ENCODE measurements at places on chromosomes 11 and 22.
A peak's percentile ranks its signal among the peaks of the same experiment; 100 is the strongest.

GRCh38 chr11:134514354-134514951 is 102.4 kb upstream of the B3GAT1 start:
- DNase-seq: no peak

- no peak for DNase-seq
Measured at GRCh38 chr11:134781380-134781866, 369.4 kb upstream of the B3GAT1 start.

- DNase-seq: no peak
Measured at GRCh38 chr11:69485337-69486041, 4.0 kb downstream of the LINC01488 start.

GRCh38 chr11:45167283-45167682 is 20.8 kb downstream of the PRDM11 start:
- DNase-seq: no peak

DNA sequence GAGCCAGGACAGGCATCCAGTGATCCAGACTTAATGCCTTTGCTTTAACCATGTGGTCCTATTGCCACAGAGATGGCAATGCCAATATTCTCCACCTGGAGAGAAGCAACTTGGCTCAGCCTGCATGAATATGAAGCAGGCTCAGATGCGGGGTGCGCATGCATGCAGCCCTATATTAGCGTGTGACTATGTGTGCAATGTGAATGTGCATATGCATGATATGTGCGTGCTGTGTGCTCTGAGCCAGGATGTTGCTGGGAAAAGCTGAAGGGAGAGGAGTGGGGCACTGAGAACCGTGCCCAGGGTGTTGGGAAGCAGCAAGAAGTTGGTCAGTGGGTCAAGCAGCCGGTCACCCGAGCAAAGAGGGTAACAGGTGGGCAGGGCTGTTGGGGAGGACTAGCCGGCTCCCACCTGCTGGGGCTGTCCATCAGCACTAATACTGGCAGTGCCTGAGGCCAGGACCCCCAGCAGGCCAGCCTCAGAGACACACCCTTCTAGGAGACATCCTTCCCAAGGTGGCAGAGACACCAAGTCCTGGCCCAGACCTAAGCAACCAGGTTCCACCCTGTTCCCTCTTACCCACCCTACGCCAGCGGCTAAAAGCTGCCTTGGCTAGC is 24.8 kb upstream of the MYOD1 start:
- no peak for DNase-seq

DNA sequence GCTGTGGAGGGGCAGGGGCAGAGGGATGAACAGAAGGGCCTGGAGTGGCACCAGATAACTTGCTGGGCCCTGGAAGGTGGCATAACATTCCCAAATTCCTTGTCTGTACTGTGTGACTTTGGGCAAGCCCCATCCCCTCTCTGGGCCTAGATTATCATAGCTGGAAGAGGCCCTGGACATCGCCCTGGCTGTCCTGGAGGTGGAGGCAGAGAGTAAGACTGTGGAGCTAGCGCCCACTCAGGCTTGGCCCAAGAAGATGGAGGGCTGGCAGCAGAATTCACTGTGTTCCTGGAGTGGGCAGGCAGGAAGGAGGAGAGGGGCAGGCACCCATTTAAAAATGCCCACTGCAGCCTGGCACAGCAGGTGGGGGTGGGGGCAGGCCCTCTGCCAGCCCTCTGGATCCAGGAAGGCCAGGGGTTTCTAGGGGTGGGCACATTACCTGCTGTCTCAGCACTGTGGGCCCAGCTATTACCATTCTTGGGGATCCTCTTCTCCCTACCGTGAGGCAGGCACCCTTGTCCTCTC is 22.6 kb downstream of the ARHGEF17 start:
- DNase-seq: no peak

- no peak for DNase-seq
Measured at GRCh38 chr11:30155428-30155827, 75.4 kb upstream of the FSHB start.

GRCh38 chr11:119759324-119759723 is 30.3 kb upstream of the NECTIN1 start:
- no peak for DNase-seq

GRCh38 chr11:82907371-82907770 is 5.8 kb downstream of the DDIAS start:
- DNase-seq: no peak

- no peak for DNase-seq
Measured at GRCh38 chr22:30615543-30615954, 8.6 kb downstream of the TCN2 start.

DNA sequence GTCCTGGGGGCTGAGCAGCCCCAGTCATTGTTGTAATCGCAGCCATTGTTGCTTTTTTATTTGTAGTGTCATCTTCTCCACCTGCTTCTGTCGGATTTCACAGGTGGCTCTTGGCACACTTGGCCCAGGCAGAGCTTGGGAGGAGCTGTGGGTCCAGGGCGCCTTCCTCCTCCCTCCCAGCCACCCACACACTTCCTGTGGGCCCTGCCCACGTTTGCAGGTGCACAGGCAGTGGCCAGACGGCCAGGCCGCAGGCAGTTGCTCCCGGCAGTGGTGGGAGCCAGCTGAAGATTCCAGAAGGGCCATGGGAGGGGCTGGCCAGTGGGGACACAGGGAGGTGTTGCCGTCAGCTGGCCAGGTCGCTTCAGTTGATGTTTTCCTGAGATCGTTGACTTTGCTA is 1191.9 kb downstream of the BRD1 start:
- DNase-seq: no peak

DNA sequence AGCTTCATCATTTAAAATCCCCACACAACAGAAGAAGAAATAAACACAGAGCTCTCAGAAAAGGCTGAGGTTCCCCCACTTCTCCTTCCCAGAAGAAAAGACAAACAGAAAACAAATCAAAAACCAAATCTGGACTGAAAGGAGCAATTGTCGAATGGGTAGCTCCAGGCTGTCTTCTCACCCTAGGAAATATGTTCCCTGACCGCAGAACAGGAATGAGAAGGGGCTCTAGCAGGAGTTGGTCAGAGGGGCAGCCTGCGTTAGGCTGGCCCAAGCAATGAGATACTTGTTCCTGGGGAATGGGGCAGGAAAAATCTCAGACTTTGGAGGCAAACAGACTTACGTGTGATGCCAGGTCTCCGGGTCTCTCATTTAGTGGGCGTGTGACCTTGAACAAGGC is 562.6 kb upstream of the CADM1 start:
- DNase-seq: no peak

DNA sequence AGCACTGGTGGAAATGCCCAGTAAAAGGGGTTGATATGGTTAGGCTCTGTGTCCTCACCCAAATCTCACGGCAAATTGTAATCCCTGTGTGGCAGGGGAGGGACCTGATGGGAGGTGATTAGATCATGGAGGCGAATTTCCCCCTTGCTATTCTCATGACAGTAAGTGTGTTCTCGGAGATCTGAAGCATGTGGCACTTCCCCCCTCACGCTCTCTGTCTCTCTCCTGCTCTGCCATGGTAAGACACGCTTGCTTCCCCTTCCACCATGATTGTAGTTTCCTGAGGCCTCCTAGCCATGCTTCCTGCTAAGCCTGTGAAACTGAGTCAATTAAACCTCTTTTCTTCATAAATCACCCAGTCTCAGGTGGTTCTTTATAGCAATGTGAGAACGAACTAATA is 37.4 kb downstream of the PACSIN2 start:
- no peak for DNase-seq

DNA sequence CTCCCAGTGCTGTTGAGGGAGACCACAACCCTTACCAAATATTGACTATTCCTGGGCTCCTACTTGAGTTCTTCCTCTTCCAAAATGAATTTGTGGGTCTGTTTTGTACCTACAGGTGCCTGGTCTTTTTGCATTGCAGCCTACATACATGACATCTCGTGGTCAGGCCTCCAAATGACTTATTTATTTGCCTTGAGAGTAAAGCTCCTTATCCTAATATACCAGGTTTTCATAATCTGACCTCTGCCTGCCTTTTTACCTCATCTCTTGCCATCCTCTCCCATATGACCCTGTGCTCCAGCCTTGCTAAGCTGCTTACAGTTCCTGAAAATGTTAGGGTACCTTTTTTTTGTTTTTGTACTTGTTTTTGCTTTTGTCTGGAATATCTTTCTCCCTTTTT is 130.4 kb downstream of the UVRAG start:
- DNase-seq: no peak

DNA sequence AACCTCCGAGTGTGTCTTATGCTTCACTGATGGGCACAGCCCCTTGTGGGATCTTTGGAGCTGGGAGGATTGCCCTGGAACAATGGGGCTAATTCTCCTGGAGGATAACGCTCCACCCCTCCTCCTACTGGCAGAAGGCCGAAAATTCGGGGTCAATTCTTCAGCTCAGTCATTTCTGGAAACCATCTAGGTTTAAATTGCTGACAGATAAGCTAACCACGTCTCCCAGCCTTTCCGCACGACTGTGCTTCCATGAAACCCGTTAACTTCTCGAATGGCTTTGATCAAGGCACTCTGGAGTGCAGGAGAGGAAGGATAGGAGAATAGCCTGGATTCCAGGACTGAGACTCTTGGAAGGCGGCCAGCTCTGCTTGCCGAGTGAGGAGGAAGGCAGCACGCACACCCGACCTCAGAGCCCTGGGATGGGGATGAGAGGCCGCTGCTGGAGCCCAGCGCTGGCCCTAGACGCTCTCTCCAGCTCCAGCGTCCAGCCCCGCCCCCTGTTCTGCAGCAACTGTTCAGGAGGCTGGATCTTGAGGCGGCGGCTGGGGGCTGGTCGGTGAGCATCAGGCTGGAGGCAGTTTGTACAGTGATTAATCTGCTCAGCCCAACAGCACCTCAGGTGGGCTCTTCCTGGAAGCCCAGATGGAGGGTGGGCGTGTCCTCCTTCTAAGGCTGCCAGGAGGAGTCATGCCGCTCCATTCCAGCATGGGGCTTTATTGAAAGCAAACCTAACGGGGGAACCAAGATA is 176.7 kb upstream of the NCAM1 start:
- no peak for DNase-seq

- peak; percentile 66 for DNase-seq
Measured at GRCh38 chr22:26502688-26503561, 9.3 kb downstream of the TFIP11 start.

DNA sequence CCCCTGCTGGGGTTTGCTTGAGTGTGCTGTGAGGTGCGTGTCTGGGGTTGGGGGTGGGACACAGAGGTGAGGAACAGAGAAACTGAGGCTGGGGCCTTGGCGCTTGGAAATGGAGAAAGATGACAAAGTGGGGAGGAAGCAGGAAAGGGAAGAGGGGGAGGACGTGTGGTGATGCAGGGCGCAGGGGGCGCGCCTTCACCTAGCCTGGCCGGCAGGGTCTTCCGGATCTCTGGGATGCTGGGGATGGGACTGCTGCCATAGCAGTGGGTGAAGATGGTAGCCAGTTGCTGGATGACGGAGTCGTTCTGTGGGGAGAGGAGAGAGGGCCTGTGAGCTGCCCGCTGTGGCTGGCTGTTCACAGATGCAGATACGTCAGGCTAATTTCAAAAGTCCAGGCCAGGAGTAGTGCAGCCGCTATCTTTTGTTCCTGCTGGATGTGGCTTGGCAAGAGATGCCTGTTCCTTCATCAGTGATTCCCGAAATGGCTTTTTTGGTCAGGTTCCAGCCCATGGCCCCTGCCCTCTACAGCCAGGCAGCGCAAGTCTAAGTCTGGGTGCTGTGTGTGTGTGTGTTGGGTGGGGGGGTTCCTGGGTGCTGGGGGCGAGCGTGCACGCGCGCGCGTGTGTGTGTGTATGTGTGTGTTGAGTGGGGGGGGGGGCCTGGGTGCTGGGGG is 54.8 kb downstream of the NAT10 start:
- DNase-seq: no peak

DNA sequence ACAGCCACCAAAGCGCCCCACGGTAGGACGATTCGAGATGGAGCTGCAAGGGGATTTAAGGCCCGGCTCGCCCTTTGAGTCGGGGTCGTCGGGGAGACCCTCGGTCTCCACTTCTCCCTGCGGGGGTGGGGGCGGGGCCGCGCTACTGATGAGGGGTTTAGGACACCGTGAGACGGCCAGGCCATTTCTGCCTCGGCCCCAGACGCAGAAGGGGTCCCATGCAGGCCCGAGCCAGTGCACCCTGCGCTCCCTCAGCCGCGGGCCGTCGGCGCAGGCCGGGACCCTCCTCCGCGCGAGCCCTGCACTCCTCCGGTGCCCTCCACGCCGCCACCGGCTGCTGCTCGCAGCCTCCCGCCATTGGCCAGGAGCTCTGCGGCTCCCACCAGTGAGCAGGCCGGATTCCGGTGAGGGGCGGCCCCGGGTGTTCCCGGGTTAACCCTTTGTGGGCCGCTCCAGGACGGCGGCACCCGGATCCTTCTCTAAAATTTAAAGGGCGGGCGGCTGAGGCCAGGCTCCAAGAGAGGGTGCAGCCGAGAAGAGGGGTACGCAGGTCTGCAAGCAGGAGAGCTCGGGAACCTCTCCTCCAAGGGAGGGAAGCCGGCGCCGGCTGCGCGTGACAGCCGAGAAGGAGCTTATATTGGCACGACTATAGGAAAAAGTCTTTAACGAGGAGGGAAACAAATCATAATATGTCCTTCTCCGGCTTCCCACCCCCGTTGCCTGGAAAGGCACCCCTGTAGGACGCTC is 18.0 kb downstream of the CREB3L1 start:
- peak; percentile 82 for DNase-seq

- no peak for DNase-seq
Measured at GRCh38 chr11:122491509-122491908, 164.0 kb upstream of the UBASH3B start.

- DNase-seq: no peak
Measured at GRCh38 chr22:30210235-30210909, 36.2 kb downstream of the LIF start.

DNA sequence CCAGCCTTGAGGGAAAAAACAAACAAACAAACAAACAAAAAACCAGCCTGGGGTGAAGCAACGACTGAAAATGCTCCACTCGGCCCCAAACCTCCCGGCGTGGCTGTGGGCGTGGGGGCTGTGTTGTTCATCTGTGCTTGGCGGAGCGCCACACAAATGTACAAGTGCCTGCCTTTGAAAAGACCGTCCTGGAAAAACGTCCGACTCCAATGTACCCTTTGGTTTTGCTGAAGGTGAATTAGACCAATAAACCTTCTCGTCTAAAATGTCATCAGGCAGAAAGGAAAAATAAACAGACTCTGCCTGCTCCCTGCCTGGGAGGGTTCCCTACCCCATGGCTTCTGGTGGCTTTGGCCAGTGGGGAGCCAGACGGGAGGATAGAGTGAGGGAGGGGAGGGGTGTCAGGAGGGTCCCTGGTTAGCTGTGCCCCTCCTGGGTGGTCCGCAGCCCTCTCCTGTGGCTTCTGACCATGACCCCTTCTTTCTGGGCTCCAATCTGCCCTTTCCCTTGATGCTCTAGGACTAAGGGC is 93.9 kb downstream of the TRMU start:
- DNase-seq: no peak

DNA sequence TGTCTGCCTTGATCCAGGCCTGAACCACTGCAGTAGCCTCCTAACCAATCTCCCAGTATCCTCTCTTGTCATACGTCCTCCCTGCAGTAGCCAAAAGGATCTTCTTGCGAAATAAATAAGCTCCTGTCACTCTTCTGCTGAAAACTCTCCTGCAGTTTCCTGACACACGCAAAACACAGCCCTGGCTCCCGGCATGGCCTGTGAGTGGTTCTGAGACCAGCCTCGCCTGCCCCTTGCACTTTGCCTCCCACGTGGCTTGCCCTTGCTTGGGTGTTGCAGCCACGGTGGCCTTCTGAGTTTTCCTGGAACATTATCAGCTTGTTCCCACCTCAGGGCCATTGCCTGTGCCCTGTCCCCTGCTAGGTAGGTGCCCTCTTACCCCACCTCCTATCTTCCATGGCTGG is 7.2 kb downstream of the ZC3H7B start:
- DNase-seq: no peak
